Head of caudate nucleus (tissue), 42 donors: ENCODE measurements at places on chromosomes 5 and 9.

GRCh38 chr9:134712243-134712642, 70.6 kb downstream of the COL5A1 start:
- no peak for DNase-seq

DNA sequence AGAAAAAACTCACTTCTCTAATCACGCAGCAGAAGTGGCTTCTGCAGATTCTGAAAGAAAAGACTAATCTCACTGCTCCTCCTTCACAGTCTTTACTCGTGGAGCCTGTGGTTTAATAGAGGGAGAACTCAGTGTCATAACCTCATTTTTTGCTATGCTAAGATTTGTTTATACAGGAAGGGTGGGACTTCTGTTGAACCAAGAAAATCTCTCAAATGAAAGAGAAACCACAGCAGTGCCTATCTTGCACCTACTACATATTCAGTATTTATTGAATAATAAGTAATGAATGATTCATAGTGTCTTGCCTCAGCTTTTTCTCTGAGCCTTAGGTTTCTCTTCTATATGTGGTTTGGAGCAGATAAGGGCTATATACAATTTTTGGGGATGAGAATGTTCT, 136.1 kb upstream of the DMAC1 start:
- no peak for DNase-seq

DNA sequence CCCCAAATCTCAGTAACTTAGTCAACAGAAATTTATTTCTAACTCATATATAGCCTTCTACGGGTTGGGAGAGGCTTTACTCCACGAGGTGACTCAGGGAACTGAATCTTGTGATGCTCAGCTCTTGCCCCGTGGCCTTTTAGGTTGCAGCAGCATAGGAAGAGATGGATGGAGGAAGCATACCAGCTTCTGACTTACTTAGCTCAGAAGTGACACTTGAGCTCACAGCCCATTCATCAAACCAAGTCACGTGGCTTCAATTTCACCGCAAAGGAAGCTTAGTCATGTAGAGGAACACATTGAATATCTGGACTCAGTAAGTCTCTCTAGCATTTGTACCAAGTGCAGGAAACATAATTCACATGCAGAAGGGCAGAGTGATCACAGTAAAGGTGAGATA, 124.1 kb upstream of the KCNN2 start:
- no peak for DNase-seq

DNA sequence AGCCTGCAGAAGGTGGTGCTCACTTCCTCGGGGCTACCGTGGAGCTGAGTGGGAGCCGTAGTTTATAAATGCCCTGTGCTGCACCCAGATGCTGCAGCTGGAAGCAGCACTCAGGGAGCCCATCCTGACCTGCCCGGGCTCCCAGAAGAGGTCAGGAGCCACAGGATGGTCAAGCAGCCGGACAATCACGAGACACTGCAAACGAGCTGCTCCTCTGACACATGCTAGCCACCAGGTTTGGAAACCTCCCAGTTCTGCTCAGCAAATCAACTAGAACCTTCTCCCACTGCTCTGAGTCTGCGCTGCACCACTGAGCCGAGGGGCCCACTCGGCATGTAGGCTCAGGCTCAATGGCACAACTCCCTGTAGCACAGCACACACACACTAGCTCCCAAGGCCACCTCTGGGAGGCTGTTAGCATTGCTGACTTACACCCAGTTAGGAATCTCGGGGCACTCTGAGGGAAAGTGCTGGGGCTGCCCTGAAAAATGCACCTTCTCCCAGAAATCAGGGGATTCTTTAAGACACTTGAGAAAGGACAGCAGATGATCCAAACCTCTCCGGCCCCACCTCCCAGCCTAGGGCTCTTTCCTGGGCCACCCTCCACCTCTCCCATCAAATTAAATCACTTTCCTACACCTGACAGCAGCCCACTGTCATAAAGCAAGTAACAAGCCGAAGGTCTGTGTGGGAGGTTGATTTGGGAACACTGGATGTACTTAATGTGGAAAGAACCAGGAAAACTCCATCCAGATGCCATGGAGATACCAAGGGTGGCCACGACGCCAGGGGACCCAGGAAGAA, 59.1 kb downstream of the PSMB7 start:
- peak; percentile 19 for DNase-seq

DNA sequence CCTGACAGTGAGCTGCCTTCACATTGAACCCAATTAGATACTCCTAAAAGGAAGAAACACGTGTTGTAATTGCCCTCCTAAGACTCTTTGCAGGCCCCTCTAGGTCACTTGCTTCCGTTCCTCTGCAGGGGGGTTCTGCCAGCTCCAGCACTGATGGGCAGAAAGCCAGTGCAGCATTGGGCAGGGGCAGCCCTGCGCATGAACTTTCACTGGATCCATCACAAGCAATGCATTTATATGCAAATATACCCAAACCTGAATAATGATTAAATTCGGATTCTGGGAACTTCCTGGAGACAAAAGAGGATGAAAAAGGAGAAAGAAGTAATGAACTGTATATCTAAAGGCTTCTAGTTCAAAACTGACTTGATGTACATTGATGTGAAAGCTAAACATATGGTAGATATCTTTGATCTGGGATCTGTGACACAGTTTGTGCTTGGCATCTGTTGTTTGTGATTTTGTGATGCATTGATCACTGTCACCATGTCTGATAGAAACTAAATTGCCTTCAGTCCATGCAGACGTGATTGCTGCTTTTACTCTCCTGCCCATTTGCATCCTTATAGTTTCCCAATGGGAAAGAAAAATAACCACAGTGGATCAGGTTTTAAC, 313.4 kb downstream of the DEPDC1B start:
- no peak for DNase-seq

DNA sequence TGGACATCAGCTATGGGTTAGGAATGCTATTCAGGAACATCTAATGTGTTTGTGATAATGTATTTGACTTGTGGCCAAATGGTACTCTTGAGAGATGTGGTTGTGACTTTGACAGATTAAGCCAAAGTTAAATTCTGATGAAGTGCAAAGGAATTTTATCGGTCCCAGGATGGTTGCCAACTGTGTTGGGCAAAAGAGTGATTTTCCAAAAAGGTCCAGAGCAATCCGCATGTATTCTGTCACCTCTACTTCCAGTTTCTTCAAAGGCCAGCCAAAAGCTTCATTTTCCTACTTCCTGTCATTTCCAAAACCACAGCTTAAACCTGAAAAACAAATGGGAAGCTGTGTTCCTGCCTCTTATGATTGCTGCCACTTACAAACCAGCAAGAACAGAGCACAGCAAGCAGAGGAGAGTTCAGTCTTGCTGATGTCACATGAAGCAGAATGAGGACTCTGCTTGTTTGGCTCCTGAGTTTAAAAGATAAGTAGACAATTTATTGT, 59.8 kb downstream of the MARCHF3 start:
- DNase-seq = no peak
